ENCODE measurements at places on chromosomes 1 and 21. TPM values are rescaled to one million over a fixed set of nuclear protein-coding genes. Genes with fewer than 3 reads are reported as not detected.

FAM151A gene
- total RNA-seq: not detected

OR2L2 gene
- total RNA-seq: not detected

- DNase-seq: no peak
Measured at GRCh38 chr1:197671140-197671539, 104.1 kb downstream of the DENND1B start.

OLIG2 gene
- total RNA-seq: not detected

GPR161 gene
- 9.6 TPM for total RNA-seq

GRCh38 chr1:166972826-166973225, 2.5 kb downstream of the ILDR2 start:
- no peak for DNase-seq

- no peak for DNase-seq
Measured at GRCh38 chr1:12528021-12528852, 89.8 kb downstream of the DHRS3 start.

- no peak for DNase-seq
Measured at GRCh38 chr1:173329726-173330125, 122.6 kb upstream of the TNFSF4 start.

DNA sequence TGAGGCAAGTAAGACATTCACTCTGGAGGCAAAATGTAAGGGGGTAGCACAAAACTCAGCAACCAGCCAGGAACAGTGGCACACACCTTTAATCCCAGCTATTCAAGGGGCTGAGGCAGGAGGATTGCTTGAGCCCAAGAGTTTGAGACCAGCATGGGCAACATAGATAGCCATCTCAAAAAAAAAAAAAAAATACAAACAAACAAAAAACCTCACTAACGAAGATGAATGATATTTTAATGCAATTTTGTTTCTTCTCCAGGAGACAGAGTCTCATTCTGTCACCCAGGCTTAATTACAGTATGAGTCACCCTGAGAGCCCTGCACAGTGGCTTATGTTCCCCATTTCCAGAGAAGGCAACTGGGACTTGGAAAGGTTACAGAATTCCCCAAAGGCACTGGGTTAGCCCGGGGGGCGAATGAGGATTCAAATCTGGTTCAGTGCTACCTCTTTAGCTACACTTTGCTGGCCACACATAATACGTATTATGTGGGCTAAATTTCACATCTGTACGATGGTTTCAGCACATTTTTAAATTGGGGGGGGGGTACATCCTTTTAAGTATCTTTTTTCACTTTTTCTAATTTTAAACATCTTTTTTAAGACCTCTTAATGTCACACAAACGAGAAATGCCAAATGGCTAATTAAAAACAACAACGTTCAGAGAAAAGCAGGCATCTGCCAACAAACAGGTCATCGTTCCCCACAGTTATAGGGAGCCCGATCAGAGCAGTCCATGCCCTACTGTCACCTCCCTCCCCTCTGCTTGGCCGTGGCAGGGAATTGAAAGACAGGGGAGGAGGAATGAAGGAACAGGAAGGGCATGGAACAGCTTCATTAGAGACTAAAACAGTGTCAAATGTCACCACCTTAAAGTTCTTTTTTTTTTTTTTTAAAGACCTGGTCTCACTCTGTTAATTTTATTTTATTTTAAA, 3.5 kb downstream of the CELA2A start:
- DNase-seq: no peak

GRCh38 chr21:45200031-45200430, 87.7 kb downstream of the POFUT2 start:
- no peak for DNase-seq
